ENCODE measurements at places on chromosomes 6 and 20.

DNA sequence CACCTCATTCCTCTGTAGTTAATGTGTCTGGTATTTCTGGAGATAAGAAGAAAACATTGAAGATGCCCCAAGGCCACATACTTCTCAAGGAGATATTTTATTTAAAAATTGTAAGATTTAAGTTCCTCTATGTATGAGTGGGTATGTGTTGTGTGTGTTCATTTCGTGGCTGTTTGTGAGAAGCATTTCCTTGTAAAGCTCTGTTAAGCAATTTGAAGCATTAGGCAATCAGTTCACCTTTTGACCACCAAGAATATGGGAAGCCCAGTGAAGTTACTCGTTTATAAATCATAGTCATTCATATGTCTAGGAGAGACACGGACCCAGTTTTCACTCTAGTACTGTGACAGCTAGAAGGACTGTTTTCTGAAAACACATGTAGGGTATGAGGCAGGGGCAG is 717.6 kb upstream of the MAP3K7 start:
- DNase-seq, result no peak

- DNase-seq, result no peak
Observed at GRCh38 chr20:5719861-5720403, 30.3 kb upstream of the SHLD1 start.

GRCh38 chr6:16496991-16497801 is 258.8 kb downstream of the GMPR start:
- no peak for DNase-seq

- DNase-seq, result no peak
Observed at GRCh38 chr6:29071831-29072723, 15.0 kb downstream of the OR2B3 start.

DNA sequence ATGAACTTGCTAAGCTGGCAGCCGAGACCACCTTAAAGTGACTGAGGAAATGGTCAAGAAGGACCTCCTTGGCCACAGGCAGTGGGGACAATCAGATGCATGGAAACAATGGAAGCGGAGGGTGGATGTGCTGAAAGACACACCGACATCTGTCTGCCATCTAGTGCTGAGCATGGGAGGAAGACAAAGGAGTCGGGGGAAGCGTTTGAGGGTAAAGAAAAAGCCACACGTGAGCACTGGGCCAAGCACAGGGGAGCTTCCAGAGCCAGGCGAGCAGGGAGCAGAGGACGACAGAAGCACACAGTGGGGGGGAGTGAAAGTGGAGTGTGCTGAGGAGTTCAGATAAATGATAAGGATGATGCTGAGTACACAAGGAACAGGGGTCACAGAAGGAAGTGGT is 367.8 kb downstream of the ZFAND3 start:
- DNase-seq, result no peak

DNA sequence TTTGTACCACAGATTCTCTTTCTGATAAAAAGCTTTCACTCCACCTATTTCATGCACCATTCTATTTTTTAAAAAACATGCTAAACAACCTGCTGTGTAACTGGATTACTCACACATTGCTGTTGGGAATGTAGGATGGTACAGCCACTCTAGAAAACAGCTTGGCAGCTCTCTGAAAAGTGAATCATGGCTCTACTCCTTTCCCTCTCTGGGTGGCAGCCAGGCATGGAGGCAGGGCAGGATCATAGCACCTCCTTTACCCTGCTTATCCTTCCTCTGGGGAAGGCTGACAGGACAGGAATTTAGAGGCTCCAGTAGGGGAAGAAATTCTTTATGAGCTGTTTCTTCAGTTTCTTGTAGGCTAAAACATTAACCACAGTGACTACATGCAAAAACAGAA is 6.7 kb upstream of the VNN2 start:
- no peak for DNase-seq

DNA sequence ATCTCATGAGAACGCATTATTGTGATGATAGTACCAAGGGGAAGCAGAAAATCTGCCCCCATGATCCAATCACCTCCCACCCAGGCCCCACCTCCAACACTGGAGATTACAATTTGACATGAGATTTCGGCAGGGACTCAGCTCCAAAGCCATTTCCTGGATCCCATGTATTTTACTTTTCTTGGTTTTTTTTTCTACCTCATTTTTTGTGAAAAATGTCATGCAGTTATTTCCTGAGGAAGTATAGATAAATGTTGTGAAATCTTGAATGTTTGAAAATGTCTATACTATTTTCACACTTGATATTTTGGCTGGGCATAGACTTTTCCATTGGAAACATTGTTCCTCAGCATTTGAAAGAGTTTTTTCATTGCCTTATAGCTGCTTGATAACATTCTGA is 9.1 kb upstream of the BRPF3 start:
- no peak for DNase-seq

- DNase-seq, result no peak
Observed at GRCh38 chr6:35489995-35490791, 6.7 kb downstream of the TEAD3 start.

- DNase-seq, result no peak
Observed at GRCh38 chr20:12591949-12592470, 416.8 kb upstream of the SPTLC3 start.

DNA sequence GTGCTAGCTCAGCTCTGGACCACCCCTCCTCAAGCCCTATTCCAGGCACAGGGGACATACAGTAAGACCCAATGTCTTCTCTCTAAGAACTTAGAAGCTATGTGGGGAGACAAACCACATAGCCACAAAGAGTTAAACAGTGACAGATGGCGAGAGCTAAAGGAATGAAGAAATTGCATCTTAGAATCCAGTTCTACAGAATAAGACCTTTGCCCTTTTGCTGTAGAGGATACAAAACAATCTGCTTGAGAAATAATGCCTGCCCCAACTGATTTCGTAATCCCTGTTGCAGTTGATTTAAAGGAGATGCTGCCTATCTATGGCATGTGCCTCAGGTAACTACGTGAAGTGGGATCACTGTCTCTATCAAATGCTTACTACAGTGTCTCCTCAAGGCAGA is 31.2 kb downstream of the TNFRSF21 start:
- no peak for DNase-seq

DNA sequence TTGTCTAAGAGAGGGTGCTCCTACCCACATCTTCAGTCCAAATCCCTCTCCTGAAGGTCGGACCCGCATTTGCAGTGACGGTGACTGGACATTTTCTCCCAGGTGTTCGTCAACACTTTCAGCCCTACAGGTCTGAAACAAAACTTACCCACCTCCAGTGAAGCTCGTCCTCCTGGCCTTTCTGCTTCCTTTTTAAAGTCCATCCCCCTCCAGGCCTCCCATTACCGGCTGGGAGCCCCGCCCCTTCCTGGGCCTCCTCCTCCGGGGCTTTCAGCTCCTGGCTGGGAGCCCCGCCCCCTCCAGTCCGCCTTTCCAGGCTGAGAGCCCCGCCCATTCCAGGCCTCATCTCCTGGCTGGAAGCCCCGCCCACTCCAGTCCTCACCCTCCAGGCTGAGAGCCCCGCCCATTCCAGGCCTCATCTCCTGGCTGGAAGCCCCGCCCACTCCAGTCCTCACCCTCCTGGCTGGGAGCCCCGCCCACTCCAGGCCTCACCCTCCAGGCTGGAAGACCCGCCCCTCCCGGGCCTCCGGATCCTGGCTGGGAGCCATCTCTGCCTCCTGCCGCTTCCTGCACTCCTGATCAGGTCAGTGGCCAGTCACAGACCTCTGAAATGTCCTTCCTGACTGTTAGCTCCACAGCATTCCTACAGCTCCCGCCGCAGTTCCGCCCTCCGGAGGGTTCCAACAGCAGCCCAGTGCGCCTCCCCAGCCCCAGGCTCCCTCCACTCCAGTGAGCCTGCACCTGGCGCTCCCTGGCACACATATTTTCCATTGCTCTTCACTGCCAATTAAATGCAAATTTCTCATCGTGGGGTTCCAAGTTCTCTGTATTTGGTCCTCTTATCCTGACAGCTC is 98.5 kb downstream of the LY86 start:
- peak; percentile 92 for DNase-seq

DNA sequence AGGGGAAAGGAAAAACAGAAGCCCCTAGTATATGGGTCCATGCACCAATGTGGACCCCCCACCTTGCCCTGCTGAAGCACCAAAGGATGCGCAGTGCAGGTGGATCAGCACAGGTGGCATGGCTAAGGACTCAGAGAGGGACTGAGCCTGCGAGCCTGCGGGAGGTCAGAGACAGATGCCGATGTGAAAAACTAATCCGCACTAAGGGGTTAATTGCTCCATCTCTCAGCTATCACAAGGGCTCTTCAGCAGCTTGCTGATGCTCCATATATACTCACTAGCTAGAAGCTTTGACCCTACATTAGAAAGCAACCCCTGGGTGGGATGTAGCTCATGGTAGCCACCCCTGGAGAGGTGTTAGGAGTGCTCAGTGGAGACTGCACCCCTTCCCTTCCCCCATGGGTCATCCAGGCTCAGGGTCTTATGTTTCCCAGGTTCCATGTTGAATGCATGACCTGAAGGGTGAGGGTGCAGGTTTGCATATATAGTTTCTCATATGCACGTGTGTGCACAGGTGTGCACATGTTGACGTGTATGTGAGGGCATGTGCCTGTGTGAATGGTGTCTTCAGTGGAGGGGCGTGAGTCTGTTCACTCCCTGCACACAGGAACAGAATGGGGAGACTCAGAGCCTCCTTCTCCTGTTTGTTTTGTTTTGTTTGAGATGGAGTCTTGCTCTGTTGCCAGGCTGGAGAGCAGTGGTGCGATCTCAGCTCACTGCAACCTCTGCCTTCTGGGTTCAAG is 13.4 kb upstream of the IP6K3 start:
- DNase-seq, result no peak
